H1 (cell line): ENCODE measurements at places on chromosomes 2 and 18. TPM values are rescaled to one million over a fixed set of nuclear protein-coding genes. Genes with fewer than 3 reads are reported as not detected.

Gene CFAP221
- 0.05 and 0.14 TPM in 2 replicates for polyA plus RNA-seq

Gene PAX8
- 0.02 and 0.08 TPM in 2 replicates for polyA plus RNA-seq

Gene TEKT4
- not detected in 2 replicates for polyA plus RNA-seq

Gene COL4A3
- 0.12 and 0.28 TPM in 2 replicates for polyA plus RNA-seq

Gene RUFY4
- polyA plus RNA-seq = 0.38 and 0.66 TPM in 2 replicates

Gene ST8SIA3
- polyA plus RNA-seq = 0.77 and 1.2 TPM in 2 replicates
